ENCODE measurements at places on chromosomes 16 and 17.

- DNase-seq = no peak
These were observed 52.3 kb downstream of the PRMT7 start for GRCh38 chr16:68362947-68363657.

DNA sequence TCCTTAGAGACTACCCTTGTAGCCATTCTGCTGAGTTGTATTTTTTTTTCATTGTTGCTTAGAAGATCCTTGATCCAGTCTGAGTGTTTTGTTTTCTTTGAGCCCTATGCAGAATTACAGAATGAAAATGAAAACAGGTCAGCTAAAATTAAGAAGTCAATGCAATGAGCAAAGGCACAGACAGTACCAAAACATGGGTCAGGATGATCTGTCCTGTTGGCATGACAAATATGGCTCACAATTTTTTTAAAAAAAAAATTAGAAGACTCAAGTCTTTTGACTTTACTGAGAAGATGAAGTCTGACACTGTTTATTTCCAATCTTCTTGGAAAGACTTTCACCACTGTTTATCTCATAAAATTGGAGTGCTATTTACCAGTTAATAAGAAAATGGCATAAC lies 32.4 kb downstream of the KCNJ16 start:
- no peak for DNase-seq

- DNase-seq = no peak
These were observed 13.5 kb upstream of the DYNLRB2 start for GRCh38 chr16:80527297-80527696.

DNA sequence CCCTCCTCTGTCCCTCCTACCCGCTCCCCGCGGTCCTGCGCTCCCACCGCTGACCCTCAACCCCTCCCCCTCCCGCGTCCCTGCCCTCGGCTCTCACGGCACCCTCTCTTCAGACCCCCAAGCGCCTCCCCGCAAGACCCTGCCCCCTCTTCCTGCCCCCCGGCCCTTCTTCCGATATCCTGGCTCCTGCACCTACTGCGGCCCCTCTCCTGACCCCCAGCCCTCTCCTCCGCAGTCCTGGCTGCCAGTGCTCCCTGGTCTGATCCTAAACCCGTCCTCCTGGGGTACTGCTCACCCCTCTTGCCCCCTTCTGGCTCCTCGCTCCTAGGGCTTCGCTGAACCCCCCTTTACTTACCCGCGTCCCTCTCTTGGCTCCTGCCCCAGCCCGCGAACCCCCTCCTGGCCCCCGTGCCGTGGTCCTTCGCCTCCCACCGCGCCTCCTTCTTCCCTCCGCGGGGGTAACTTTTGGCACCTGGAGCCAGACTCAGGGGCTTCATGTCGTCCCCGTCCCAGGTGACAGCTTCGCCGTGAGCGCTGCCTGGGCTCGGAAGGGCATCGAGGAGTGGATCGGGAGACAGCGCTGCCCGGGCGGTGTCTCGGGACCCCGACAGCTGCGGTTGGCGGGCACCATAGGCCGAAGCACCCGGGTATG lies 839 bp downstream of the NKD1 start:
- no peak for DNase-seq

- no peak for DNase-seq
These were observed 41.1 kb upstream of the MMD start for GRCh38 chr17:55462711-55463110.

DNA sequence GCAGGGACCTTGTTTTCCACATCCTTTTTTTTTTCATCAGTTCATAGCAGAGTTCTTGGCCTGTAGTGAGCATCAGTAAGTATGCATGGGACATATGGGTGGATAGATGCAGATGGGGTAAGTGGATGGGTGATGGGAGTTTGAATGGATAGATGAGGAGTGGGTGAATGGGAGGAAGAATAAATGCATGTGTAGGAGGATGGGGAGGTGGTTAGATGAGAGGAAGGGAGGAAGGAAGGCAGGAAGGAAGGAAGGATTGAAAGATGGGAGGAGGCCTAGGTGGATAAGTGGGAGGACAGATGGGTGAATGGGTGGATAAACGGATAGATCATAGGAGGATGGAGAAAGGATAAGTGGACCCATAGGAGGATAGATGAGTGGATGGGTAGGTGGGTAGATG lies 3.9 kb upstream of the BEAN1 start:
- no peak for DNase-seq

- no peak for DNase-seq
These were observed 2.5 kb downstream of the TLCD3B start for GRCh38 chr16:30028438-30029076.

GRCh38 chr17:71725811-71726210 lies 395.0 kb upstream of the SOX9 start:
- DNase-seq = no peak

- no peak for DNase-seq
These were observed 24.9 kb downstream of the B9D1 start for GRCh38 chr17:19337712-19338023.

- no peak for DNase-seq
These were observed 248.9 kb downstream of the ENGASE start for GRCh38 chr17:79323566-79323965.

DNA sequence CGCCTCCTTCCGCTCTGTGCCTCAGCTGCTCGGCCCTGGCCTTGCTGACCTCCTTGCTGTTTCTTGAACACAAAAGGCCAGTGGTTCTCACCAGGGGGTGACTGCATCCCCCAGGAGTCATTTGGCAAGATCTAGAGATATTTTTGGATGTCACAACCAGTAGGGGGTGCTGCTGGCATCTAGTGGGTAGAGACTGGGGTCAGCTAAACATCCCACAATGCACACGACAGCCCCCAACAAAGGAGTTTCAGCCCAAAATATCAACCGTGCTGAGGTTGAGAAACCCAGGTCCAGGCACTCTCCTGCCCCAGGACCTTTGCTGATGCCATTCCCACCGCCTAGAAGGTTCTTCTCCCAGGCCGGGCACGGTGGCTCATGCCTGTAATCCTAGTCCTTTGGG lies 39.7 kb downstream of the ABCC6 start:
- no peak for DNase-seq

DNA sequence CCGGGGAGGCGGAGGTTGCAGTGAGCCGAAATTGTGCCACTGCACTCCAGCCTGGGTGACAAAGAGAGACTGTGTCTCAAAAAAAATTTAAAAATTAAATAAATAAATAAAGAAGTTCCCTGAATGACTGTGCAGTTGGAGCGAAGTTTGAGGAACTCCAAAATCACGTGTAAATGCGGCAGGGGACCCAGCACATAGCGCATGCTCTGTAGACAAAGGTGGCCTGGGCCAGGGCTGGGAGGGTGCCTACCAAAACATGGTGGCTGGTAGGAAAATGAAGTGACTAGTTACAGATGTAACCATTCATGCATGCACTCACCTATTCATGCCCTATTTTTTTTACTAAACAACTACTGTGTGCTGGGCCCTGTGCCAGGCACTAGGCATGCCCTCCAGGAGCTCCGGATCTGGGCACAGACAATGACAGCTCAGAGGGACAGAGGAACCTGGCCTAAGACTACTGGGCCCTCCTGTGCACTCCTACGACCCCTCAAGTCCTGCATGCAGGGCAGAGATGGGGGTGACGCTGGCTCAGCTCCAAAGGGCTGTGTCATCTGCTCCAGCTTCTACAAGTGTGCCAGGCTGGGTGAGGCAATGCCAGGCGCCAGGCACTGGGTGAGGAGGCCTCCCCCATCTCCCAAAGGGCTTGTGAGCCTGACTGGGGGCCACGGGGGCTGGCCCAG lies 65.3 kb downstream of the RMI2 start:
- no peak for DNase-seq

GRCh38 chr16:56649820-56650219 lies 1.9 kb upstream of the MT1B start:
- no peak for DNase-seq

DNA sequence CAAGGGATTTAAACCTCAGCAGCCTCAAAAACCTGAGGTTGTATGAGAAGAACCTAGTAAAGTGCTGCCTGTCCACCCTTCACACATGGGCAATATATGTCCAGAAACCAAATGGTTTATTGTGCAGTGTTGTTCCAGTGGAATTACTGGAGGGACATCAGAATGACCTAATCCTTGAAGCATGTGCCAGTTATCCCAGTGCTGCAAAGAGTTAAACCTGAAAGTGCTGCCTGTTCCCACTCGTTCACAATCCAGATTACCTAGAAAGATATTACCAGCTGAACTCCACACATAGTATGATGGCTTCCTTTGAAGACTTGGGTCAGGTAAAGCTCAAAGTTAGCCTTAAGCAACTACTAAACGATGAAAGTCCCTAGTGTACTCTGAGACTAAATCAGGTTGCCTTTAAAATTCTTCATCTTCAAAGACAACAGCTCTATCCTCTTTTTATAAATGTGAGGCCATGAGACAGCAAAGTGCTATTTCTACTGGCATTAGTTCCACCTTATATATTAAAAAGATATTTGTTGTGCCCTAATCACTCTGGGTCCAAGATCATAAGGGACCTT lies 133.1 kb downstream of the SNX11 start:
- no peak for DNase-seq

DNA sequence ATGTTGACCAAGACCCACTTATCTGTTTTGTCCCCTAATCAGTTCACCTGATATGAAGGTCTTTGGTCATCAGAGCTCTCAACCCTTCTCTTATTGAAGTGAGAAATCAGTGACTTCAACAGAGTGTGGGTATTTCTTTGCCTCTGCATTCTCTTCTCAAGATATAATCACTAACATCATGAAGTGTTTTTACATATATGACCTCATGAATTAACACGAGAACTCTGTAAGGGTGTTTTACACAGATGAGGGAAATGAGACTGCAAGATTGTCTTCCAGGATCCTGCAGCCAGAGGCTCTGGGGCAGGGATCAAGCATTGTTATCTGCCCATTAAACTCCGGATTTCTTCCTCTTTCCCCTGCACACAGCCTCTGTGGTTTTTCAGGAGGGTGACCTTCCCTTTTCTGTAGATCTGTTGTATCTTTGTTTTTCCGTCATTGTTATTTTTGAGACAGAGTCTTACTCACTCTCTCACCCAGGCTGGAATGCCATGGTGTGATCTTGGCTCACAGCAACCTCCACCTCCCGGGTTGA lies 22.7 kb downstream of the LCMT1 start:
- no peak for DNase-seq

- no peak for DNase-seq
These were observed 16.6 kb downstream of the TBC1D16 start for GRCh38 chr17:80018917-80019651.

- DNase-seq = no peak
These were observed 216.9 kb downstream of the HAPSTR1 start for GRCh38 chr16:9308356-9308801.

GRCh38 chr16:61179561-61179960 lies 856.7 kb downstream of the CDH8 start:
- no peak for DNase-seq

- DNase-seq = peak; percentile 47
These were observed 21.0 kb upstream of the AGRP start for GRCh38 chr16:67504031-67505021.

DNA sequence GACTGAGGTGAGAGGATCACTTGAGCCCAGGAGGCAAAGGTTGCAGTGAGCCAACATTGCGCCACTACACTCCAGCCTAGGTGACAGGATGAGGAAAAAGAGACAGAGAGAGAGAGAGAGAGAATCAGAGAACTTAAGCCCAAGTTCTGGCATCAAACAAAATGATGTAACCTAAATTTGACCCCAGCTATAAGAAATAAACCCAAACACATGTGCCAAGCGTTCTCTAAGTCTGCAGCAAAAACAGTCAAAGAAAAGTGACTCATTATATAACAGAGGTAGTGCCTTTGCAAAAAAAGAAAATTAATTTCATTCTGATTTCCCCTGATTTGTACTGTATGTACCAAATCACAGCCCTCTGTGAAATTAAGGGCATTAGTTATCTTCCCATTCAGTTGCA lies 89.5 kb downstream of the CDH11 start:
- no peak for DNase-seq

GRCh38 chr17:72600934-72601333 lies 480.1 kb downstream of the SOX9 start:
- no peak for DNase-seq

DNA sequence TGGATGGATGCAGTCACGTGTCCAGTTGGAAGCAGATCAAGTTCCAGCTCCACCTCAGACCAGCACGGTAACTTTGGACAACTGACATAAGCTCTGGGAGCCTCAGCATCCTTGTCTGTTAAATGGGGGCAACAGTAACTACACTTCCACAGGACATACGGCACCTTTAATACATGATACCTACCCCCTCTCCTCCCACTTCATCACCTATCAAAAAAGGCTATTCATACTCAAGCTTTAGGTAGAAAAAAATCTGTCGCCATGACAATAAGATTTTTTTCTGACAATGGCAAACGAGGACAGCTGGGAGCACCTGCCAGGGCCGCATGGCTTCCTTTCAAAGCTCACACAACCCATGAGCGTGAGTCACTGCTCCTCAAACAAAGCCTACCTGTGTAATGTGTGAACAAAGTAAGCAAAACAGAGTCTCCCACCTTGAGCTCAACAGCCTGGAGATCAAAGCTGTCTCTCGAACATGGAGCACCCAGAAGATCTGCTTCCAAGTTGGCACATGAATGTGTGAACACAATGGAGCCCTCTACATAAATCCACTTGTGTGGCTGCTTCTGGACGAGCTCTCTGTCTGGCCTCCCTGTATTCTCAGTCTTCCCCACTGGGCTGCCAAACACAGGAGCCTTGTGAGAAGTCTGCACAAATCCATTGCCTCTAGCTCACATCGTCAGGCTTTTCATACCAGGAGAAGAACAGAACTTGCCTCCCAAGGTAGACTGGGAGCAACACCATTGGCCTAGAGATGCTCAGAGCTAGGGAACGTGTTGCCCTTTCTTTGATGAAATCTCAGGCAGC lies 459.7 kb downstream of the SOX9 start:
- DNase-seq = no peak

GRCh38 chr16:70795296-70795912 lies 5.6 kb downstream of the VAC14 start:
- DNase-seq = no peak

GRCh38 chr16:68800257-68800875 lies 43.0 kb upstream of the TANGO6 start:
- no peak for DNase-seq

- no peak for DNase-seq
These were observed at the start of gene SULT1A1 for GRCh38 chr16:28609631-28610594. Gene SULT1A1 (minus strand): TSS chr16:28610044. CDS start chr16:28608855, 1,189 bp downstream.

DNA sequence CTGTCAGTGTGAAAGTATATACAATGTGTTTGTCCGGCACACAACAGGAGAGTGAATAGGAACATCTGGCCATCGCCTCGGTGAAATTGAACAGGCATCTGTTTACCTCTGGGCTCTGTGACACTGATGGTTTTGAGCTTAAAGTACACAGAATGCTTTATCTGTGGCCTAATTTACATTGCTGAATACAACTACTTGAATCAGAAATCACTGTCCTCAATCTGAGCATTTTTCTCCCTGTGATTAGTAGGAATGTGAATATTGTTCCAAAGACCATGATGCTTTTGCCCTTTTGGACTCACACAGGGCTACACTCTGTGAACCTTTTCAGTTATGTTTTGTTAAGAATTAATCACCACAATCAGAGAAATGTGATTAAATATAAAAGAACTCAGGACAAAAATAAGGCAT lies 323.0 kb upstream of the TBX2 start:
- DNase-seq = no peak

DNA sequence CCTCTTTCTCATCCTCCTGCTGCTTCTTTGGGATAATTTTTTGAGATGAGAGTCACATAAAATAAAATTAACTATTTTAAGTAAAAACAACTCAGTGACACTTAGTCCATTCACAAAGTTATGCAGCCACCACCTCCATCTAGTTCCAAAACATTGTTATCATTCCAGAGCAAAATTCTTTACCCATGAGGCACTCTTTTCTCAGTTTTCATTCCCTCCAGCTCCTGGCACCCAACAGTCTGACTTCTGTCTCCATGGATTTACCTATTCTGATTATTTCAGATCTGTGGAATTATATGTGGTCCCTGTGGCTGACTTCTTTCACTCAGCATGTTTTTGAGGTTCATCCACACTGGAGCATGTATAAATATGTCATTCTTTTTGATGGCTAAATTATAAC lies 239.9 kb upstream of the DYNLRB2 start:
- no peak for DNase-seq

All from anterior cingulate cortex (tissue), 58 donors.